ENCODE measurements at places on chromosomes 11 and 22. TPM values are rescaled to one million over a fixed set of nuclear protein-coding genes. Genes with fewer than 3 reads are reported as not detected.
A peak's percentile ranks its signal among the peaks of the same experiment; 100 is the strongest.

CSF2RB gene
- total RNA-seq = not detected

RBX1 gene
- 34.5 TPM for total RNA-seq

FSHB gene
- total RNA-seq = not detected

SLC15A3 gene
- total RNA-seq = 0.17 TPM

DEFB131B gene
- total RNA-seq = not detected

OR4D5 gene
- not detected for total RNA-seq

FOLR3 gene
- total RNA-seq = 153 TPM

OR4P4 gene
- not detected for total RNA-seq

BACE1 gene
- total RNA-seq = 20.7 TPM

DNA sequence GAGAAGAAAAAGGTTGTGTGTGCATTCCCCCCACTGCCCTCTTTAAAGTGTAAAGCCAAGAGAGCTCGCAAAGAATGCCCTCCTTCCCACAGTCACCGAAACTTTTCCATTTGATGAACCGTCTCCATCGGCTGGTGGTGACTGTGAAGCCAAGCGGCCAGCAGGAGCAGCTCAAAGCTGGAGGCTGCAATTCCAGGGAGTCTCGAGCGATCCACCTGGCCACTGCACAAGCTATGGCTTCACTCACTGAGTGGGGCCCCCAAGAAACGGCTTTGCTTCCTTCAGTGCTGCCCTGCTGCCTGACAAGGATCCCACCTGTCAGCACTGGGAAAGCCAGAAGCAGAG is 117.7 kb downstream of the ABTB2 start:
- no peak for DNase-seq

DNA sequence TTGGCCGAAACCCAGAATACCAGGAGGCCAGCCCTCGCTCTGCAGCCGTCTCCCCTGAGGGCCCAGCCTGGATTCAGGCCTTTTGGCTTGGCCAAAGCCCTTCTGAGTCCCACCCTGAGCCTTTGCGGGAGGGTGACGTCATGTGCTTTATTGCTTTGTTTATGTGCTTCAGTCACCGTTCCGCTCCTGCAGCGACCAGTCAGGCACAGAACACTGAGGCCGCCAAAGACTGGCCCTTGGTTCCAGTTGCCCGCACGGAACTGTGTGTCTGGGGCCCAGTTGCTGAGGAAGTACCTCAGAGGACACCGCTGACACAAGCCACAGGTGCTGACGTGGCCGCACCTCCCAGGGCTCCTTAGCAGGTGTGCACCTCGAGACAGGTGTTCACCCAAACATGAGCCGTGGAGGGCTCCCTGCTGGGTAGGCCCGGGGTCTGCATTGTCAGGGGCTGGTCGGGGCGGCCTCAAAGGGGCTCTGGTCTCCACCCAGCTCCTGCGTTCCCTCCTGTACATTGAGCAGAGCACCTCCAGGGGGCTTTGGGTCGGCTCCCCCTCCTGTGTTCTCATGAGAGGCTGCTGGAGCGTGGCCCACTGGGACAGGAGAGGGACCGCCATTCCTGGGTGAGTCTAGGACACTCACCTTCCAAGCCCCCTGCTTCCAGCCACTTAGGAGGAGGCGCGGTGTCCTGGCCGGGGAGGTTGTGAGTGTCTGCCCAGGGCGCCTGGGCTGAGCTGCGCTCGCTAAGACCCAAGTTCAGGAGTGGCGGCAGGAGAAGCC is 376.8 kb downstream of the TBC1D22A start:
- no peak for DNase-seq

GRCh38 chr11:115226556-115226955 is 277.7 kb downstream of the CADM1 start:
- peak; percentile 27 for DNase-seq

- DNase-seq = peak; percentile 43
Observed at GRCh38 chr11:82864268-82864667, 36.0 kb downstream of the PRCP start.

- DNase-seq = peak; percentile 26
Observed at GRCh38 chr11:46391578-46392420, at the start of gene CHRM4. Gene CHRM4 (minus strand): TSS chr11:46391776. CDS start chr11:46386557, 5,219 bp downstream.

DNA sequence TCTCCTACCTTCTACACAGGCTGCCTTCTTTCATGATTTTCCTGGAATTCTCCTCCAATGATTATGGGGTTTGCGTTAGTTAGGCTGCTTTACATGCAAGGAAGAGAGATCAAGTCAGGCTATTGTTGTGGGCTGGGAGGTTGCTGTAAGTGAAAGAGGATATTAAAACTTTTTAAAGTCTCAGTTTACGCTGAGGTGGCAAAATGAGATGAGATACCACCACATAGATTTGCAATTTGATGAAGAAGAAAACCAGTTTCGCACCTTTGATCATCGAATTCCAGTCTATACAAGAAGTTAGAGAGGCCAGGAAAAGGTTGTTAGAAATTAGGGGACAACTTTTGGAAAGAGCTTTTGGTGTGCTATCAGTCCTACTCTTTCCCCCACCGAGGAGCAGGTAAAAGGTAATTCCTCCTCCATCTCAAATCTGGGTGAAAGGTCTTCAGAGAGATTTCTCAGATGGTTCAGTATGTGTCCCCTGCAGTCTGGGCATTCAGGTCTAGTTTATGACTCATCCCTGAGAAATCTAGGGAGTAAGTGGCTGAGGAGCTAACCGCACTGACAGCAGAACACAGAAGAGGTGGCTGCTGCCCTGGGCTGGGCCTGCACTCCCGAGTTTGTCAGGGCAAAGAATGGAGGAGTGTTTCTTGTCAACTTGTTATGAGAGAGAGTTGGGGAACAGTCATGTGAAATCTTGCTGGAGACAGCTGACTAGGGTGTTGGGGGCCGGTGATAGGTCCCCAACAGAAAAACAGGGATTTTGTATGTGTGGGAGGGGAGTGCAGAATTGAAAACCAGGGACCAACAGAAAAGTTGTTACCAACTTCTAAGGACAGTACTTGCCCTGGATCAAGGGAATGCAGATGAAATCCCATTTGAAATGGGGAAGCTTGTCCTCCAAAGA is 34.7 kb downstream of the CCDC83 start:
- DNase-seq = peak; percentile 77

GRCh38 chr11:27373856-27374602 is 11.0 kb upstream of the CCDC34 start:
- no peak for DNase-seq

GRCh38 chr11:35856756-35857155 is 87.1 kb upstream of the LDLRAD3 start:
- DNase-seq = no peak

- DNase-seq = no peak
Observed at GRCh38 chr11:73804712-73805111, 17.0 kb downstream of the MRPL48 start.

DNA sequence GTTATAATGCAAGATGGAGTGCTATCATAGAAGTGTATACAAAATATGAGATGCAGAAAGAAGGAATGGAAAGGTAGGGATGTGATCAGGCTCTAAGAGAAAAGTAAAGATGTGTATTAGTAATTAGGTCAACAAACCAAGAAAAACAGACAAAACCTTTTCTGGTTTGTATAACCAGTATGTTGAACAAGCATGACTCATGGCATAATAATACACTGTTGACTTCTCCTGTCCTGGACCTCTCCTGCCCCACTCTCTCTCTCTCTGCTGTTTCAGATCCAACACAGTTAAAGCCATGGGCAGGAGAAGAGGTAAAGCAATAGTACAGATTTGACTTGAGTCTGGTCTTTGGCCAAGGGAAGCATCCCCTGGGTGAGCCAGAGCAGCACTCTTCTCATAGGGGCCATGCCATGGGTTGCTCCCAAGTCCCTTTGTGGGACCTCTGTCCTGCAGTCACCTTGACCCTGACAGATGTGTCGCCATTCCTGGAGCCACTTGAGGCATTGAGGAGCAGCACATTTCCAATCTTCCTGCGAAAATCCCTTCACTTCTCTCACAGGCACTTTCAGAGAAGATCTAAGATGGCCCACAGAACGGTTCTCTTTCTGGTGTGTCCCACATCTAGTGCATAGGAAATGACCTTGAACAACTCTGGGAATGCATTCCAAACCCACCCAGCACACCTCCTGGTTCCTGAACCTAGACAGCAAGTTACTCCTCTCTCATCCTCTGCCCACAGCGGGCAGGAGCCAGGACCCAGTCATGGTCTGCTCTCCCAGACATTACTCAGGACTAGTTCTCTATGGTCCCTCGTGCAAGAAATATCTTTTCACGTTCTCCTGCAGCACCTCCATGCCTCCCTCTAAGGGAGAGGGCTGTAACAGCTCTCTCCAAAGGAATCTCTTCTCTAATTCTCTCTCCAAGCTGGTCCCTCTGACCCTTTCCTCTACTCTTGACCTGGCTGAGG is 58.2 kb upstream of the PRSS23 start:
- DNase-seq = peak; percentile 89

DNA sequence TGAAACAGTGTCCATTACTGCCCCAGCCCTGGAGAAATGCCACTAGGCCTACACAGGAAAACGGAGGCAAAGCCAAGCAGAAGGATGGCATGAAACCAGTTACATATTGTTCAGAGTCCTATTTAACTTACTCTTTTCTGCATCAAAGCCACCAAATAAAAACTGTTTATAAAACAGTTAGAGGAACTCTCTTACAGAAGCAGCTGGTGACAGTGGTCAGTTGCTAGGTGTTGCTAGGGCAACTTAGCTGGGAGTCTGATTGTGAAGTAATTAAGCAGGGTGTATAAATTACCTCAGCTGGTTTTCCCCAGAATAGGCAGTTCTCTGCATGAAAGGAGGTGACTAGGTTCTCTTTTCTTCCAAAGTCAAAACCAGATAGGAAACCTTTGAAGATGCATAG is 115.6 kb upstream of the ZBED5 start:
- DNase-seq = no peak

DNA sequence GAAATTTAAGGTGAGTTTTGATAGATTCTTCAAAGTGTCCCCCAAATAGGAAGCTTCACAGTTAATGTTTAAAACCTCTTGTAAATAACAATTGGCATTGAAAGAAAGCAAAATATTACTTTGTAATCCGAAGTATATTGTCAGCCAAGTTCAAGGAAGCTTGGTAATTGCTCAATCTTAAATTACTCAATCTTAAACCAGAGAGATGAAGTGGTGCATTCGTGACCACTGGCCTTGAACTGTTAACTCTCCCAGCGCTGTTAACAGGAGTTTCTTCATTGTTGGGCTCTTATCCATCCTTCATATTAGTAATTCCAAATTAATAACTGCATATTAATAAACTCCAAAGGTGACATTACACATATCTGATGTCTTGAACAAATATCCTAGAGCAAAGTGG is 20.6 kb upstream of the FDX1 start:
- peak; percentile 15 for DNase-seq

- peak; percentile 22 for DNase-seq
Observed at GRCh38 chr11:46200537-46201281, 76.8 kb upstream of the CREB3L1 start.

DNA sequence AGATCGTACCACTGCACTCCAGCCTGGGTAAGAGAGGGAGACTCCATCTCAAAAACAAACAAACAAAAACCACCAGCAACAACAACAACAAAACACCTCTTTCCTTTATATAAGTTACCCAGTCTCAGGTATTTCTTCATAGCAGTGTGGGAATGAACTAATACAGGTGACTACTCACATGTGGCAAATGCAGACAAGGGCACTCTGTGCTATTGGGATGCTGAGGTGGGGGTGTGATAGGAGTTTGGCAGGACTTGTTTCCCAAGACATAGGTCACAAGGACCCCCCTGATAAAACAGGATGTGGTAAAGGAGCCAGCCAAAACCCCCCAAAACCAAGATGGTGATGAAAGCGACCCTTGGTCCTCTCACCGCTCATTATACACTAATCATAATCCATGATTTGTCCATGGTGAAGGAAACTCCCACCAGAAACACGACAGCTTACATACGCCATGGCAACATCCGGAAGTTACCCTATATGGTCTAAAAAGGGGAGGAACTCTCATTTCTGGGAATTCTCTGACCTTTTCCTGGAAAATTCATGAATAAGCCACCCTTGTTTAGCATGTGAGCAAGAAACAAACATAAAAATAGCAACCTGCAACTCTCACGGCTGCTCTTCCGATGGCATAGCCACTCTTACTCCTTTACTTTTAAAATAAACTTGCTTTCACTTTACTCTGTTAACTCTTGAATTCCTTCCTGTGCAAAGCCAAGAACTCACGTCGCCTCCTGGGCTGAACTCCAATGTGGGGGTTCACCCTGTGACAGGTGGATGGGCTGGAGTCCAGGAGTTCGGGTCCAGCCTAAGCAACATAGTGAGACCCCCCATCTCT is 18.8 kb upstream of the INCENP start:
- no peak for DNase-seq

GRCh38 chr11:12998336-12998735 is 10.8 kb upstream of the RASSF10 start:
- DNase-seq = no peak

GRCh38 chr11:88131764-88132470 is 43.3 kb downstream of the RAB38 start:
- no peak for DNase-seq

GRCh38 chr11:79845002-79845709 is 404.3 kb upstream of the TENM4 start:
- no peak for DNase-seq

- DNase-seq = no peak
Observed at GRCh38 chr11:14112721-14113120, 150.2 kb downstream of the SPON1 start.

DNA sequence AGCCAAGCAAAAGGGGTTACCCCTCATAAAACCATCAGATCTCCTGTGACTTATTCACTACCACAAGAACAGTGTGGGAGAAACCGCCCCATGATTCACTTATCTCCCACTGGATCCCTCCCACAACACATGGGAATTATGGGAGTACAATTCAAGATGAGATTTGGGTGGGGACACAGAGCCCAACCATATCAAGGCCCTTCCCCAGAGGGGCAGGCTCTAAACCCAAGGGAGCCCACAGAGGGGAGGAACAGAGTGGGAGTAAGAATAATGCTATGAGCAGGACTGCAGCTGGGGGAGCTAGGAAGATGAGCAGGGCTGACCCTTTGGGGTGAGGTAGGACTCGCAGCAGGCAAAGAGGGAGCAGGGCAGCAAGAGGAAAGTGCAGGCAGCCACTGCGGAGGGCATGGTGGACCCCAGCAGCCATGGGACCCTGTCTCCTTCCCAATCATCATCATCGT is 59.3 kb downstream of the CD82 start:
- DNase-seq = no peak

DNA sequence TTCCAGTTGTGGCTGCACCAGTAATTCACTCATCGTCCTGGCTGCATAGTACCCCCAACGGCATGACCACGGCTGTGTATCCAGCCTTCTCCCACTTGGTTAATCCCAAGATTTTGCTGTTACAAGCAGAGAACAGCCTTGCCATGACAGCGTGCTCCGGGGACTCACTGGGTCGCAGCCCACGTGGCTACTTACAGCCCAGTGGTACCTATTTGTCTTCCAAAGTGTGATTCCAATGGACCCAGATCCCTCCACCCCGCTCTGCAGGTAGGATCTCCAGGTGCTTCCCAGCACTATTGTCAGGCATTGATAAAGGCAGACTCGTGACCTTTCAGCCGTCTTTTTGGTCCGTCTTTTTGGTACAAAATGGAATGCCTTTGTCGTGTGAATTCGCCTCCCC is 119.0 kb upstream of the FGF3 start:
- DNase-seq = no peak

All from mammary epithelial cell (primary cell).